ENCODE measurements at places on chromosomes 11 and 22.

GRCh38 chr11:77515063-77515462, 41.2 kb upstream of the PAK1 start:
- no peak for DNase-seq

DNA sequence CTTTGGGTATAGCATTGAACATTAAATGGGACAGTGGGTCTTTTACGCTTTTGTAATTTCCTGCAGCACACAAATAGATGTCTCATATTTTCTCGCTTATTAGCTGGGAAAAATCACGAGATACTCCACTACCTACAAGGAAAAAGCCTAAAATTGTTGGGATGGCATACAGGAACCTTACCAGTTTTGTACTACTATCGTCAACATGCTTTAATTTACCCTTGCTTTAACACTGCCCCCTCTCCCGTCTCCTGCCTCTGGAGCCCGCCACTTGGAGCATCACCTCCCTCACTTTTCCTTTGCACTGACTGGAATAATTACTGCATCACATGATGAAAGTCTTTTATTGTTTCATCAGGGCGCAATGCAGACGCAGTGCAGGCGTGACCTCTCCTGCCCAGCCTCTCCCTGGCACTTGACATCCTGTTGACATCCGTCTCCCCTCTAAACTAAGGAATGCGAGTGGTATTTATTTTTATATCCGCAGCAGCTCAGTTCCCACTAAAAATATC, 1.0 kb upstream of the FNBP4 start:
- no peak for DNase-seq

GRCh38 chr11:13767471-13767870, 99.0 kb downstream of the FAR1 start:
- DNase-seq: no peak

- no peak for DNase-seq
These were observed 94.0 kb downstream of the RCN1 start for GRCh38 chr11:32184723-32185376.

GRCh38 chr22:28609921-28610320, 69.7 kb downstream of the TTC28 start:
- DNase-seq: no peak

DNA sequence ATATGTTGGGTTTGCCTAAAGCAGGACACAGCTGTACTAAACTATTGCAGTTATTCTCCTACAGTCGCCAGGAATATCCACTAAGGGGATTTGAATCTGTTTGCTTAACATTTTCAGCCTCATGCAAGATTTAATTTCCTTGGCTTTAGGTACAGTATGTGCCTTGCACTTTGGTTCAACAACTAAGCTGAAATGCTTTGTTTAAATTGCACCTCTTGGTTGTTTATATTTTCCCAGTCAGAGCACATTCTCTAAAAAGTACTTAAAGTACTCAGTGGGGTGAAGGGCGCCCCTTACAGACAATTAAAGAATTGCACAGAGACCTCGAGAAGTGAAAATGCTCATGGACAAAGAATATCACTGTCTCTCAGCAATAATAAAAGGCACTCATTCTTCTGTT, 107.8 kb upstream of the MTNR1B start:
- no peak for DNase-seq

- no peak for DNase-seq
These were observed 11.5 kb downstream of the C11orf91 start for GRCh38 chr11:33689085-33689484.

DNA sequence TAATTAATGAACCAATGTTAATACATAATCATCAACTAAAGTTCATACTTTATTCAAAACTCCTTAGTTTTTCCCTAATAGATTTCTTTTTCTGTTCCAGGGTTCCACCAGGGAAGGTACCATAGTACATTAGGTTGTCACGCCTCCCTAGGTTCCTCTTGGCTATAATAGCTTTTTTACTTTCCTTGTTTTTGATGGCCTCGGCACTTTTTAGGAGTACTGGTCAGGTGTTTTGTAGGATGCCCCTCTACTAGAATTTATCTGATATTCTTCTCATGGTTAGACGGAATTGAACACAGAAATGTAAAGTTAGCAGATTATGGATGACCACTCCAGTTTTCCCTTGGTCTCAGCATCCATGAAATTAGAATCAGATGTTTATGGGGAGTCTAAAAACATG, 34.0 kb downstream of the PARVA start:
- no peak for DNase-seq

DNA sequence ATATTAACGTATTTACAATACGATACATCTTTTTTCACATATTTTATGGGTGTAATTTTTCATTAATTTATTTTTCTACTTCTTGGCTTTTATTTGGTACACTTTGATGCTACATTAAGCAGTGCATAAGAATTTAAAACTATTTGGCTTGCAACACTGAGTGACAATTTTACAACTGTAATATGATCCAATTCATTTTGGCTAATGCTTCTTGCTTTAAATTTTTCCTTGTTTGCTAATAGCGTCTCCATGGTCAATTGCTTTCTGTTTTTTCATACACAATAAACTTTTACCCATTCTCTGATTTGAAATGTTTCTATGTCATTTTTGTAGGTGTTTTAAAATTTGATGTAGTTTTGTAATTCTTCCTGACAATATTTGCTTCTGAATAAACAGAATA, 773.2 kb downstream of the FAM181B start:
- no peak for DNase-seq

DNA sequence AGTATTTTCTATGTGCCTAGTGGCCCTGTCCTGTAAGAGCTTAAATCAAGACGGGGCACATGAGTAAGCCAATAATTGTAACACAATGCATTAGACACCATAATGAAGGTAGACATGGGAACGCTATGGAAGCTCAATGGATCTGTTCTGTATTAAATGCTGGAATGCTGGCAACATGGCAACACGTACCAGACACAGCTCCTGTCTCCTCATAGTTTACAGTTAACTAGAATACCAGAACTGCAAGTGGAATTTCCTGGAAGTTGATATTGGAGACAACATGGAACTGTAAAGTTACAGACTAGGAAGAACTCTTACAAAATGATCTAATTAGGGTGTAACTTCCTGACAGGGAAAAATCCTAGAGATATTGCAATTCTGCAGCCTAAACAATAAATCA, 12.4 kb downstream of the P4HA3 start:
- DNase-seq: no peak

GRCh38 chr11:79507706-79508105, 66.9 kb upstream of the TENM4 start:
- no peak for DNase-seq

DNA sequence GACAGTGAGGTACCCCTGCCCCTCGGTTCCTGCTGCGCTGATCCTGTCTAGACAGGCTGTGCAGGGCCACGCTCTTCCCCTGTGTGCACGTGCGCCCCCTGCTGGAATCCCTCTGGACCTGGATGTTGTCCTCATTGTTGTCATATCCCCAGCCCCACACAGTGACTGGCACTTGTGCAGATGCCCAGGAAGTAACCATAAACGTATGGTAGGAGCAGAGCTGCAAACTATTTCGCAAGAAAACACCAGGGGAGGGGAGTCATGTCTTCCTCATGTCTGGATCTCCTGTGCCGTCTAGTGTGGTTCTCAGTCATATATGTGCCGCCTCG, 114.7 kb downstream of the CRYBB2 start:
- peak; percentile 35 for DNase-seq

DNA sequence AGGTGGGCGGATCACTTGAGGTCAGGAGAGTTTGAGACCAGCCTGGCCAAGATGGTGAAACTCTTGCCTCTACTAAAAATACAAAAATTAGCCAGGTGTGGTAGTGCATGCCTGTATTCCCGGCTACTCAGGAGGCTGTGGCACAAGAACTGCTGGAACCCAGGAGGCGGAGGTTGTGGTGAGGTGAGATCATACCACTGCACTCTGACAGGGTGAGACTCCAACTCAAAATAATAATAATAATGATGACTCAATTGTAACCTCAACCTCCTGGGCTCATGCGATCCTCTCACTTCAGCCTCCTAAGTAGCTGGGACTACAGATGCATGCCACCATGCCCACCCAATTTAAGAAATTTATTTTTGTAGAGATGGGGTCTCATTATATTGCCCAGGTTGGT, 15.6 kb upstream of the CHRNA10 start:
- DNase-seq: no peak

GRCh38 chr22:35076630-35077029, 10.7 kb downstream of the ISX start:
- DNase-seq: no peak

GRCh38 chr11:74022546-74022945, 13.7 kb upstream of the UCP3 start:
- DNase-seq: no peak

DNA sequence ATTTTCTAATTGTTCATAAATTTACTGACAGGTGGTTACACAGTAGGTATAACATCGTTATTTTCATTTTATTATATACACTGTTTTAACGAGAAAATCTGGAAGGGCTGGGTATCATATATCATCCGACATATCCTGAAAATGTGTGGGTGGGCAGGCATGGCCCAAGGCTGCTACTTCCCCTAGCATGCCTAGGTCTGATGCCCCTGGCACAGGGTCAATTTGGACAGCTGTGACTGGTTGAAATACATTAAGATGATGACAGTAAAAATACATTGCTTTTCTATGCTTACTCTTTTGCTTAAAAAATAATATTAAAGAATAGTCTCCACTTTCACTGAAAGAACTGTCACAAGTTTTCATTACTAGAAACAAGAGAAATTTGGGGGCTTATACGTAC, 908.8 kb downstream of the OPCML start:
- DNase-seq: no peak

- no peak for DNase-seq
These were observed 51.1 kb downstream of the MUC6 start for GRCh38 chr11:985406-985805.

DNA sequence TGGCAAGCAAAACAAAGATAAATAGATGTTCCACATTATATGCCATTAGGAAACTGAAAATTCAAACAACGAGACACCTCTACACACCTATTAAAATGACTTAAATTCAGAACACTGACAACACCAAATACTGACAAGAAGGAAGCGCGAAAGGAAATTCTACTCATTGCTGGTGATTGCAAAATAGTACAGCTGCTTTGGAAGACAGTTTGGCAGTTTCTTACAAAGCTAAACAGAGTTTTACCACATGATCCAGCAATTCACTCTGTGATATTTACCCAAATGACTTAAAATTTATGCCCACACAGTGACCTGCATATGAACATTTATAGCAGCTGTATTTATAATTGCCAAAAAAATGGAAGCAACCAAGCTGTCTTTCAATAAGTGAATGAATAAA, 232.6 kb downstream of the CASP12 start:
- DNase-seq: no peak

DNA sequence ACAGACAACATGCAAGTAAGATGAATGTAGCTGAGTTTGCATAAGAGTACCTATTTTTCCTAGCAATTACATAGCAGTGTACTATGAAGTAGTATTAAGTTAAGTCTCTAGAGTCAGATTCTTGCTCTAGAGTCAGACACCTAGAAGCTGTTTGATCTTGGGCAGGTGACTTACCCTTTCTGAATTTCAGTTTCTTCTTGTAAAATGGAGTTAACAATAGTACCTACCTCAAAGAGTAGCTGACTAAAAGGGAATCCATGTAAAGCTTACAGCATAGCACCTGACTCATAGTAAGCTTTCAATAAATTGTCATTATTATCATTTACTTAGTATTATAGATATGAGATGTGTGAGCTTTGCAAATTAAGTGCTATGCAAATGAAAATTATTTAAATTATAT, 47.8 kb upstream of the PTPRJ start:
- DNase-seq: no peak

- no peak for DNase-seq
These were observed 11.5 kb downstream of the SLC22A12 start for GRCh38 chr11:64602466-64603070.

DNA sequence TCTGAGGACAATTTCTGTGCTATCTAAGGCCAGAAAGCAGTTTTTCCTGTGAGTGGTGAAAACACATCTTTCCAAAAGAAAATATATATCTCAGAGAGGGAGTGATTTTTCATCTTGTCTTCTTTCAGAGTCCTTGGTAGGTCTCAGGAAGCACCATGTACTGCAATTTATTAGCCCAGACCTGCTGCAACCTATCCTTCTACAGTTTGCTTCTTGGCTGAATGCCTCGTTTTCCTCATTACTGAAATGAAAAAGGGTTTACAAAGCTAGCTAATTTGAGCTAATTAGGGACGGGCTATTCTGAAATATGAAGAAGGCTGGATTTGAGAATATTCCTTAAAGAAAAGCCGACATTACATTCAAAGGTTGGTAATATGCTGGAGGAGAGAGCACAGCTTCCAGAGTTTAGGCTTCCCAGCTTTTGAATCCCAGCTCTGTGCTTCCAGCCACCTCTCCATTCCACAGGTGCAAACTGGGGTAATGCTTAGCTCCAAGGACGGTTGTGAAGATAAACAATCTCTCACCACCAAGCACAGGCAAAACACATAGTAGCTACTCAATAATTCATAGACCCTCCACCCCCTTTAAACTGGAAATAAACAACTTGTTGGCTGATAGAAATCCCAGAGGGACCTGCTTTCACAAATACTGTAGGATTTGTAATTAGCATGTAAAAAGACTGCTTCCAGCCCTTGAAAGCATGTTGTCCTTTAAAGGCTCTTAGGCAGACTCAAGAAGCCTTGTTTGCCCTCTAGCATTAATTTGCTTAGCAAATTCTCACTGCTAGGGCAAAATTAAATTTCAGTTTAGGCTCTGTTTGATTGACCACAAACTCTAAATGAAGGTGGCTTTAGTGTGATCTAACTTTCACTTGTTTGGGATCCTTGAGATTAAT, 24.5 kb upstream of the SESN3 start:
- DNase-seq: no peak

DNA sequence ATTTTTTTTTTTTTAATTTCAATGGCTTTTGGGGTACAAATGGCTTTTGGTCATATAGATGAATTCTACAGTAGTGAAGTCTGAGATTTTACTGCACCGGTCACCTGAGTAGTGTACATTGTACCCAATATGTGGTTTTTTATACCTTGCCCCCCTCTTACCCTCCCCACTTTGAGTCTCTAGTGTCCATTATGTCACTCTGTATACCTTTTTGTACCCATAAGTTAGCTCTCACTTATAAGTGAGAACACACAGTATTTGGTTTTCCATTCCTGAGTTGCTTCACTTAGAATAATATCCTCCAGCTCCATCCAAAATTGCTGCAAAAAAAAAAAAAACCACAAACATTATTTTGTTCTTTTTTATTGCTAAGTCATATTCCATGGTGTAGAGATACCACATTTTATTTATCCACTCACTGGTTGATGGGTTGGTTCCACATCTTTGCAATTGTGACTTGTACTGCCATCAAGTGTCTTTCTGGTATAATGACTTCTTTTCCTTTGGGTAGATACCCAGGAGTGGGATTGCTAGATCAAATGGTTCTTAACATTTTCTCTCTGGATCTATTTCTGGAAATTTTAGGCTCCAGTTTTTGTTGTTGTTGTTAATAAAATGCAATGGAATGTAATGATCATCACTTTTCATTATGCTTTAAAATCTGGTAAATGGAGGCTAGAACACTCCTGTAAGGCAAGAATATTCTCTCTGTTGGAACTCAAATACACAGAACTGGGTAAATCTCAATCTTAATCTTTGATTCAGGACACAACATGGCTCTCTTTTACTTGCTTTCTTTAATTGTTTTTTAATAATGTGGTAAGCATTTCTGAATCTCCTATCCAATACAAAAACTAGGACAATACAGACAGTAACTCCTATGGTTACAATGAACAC, 10.3 kb downstream of the NEAT1 start:
- DNase-seq: no peak

GRCh38 chr22:19419464-19420178, 11.9 kb downstream of the HIRA start:
- no peak for DNase-seq

GRCh38 chr11:34655335-34656008, 34.6 kb downstream of the EHF start:
- DNase-seq: no peak
